ENCODE measurements at places on chromosomes 16 and 17.
A peak's percentile ranks its signal among the peaks of the same experiment; 100 is the strongest.

- no peak for DNase-seq
Measured at GRCh38 chr17:8532021-8532420, 96.3 kb downstream of the NDEL1 start.

- no peak for DNase-seq
Measured at GRCh38 chr17:22512997-22513538, 820.7 kb downstream of the KCNJ18 start.

DNA sequence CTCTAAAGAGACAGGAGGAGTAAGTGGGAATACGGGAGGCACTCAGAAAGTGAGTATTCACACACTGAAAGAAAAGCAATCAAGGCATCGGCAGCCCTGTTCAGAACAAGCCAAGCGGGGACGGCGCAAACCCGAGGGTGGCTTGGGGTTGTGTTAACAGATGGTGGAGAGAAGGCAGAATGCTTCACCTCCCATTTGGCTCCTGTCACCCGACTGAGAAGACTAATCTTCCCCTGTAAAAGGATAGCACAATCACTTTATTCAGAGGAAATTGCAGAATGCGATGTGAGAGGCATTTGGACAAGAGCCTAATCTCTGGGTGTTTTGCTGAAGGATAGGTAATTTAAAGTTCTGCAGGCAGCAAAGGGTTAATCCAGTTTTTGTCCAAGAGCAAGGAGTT lies 119.3 kb upstream of the WSCD1 start:
- DNase-seq: no peak

- no peak for DNase-seq
Measured at GRCh38 chr17:60652454-60653247, 25.0 kb upstream of the BCAS3 start.

- no peak for DNase-seq
Measured at GRCh38 chr17:17179371-17179827, 26.7 kb downstream of the PLD6 start.

DNA sequence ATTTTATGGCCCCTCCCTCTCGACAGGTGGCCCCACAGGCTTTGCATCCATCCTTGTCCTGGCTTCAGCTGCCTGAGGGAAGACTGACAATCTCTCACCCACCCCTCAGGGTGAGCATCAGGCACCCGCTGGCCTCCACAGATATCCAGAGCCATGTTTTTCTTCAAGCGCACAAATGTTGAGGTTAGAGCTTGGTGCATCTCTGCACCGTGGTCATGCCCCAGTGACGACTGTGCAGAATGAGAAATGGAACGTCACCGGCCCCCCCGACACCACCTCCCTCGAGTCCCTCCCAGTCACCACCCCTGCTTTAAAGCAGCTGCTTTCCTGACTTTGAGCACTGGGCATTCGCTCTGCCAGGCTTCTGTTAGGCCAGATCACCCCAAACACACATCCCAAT lies 19.8 kb upstream of the TIMP2 start:
- no peak for DNase-seq

DNA sequence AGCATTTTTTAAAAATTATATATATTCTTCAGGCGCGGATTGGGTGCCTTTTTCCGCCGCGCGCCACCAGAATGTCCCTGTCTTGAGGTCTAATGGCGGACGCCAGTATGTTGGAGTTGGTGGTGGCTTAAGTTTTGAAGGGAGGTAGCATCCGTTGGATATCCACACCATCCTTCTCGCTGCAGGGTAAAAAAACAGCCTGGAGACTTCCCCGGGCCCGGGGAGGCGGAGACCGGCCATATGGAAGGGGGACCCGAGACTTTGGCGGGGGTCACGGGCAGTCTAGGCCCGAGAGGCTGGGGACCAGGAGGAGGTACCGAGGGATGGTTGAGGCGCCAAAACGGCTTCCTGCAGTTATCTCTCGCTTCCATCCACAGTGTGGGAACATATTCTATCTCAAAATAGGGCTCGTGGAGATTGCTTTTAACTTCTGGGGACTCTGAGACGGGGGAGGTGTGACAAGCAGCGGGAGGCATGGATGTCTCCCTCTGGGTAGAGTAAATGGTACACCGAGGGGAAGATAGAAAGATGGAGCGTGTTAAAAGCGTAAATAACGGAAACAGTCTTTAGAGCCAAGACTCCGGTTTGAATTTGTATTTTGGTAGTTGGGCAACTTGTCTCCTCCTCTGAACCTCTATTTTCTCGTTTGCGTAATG lies at the start of gene SF3B3:
SF3B3 (plus strand) TSS at position 74 of the 656 bp plus-strand sequence. CDS start 2,841 bp downstream, outside the sequence.
- DNase-seq: peak; percentile 53

- no peak for DNase-seq
Measured at GRCh38 chr16:50585331-50585776, 37.2 kb downstream of the NKD1 start.

GRCh38 chr16:48462106-48462740 lies 77.0 kb upstream of the SIAH1 start:
- DNase-seq: no peak

- DNase-seq: no peak
Measured at GRCh38 chr16:50520451-50521245, 27.5 kb upstream of the NKD1 start.

DNA sequence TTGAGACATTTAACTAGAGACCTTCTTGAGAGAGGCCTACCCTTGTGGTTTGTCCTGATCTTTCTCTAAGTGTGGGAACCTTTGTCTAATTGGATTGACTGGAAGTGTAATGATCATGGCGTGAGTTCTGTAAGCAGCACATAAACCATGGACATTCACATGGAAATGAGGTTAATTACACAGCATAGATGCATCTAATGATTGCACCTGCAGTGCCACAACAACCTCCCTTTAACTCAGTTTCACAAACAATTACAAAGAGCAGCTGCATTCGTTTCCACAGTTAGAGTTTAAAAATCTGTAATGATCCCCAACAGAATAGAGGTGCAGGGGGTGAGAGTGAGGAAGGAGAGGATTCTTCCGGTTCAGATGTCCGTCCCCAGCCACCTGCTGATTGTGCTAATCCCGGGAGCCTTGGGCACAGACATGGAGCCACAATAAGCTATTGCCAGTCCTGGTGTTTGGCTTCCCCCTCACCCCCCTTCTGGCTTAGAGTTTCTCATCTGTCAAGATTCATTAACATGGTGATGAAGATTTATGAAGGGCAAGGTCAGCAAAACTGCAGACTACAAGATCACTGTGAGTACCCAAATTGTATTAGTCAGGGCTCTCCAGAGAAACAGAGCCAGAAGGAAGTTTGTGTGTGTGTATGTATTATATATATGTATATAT lies 659.2 kb upstream of the SOX9 start:
- no peak for DNase-seq

GRCh38 chr17:4968486-4969046 lies 949 bp upstream of the SPAG7 start:
- no peak for DNase-seq

DNA sequence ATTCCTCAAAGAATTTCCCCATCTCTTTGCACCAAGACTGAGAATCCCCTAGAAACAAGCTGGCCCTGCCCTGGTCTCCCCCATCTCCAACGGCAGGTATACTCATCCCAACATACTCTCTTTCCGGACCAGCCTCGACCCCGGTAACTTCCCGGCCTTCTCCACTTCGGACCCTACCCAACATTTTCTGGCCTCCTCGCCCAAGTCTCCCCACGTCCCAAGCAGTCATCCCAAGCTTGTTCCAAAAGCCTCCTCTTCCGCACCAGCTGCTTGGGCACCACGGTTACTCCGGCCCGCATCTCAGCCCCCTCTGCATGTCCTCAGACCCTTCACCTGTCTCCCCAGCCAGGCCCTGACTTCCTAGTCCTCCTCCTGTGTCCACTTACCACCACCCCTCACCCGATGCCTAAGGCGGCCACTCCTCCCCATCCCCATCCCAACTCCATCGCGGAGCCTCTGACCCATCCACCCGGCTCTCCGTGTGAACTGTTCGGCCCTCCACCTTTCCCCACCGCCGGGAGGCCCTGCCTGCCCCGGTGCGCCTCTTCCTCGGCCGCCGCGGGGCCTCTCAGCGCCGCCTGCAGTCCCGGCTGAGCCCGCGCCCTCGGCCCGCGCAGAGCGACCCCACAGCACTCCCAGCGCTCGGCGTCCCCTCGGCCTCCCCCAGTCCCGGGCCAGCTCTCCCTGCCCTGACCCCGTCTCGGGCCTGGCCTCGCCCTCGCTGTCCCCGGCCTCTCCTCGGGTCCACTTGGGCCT lies 994 bp downstream of the PITPNA start:
- DNase-seq: no peak

GRCh38 chr17:9146064-9146463 lies 124.8 kb downstream of the NTN1 start:
- DNase-seq: no peak

DNA sequence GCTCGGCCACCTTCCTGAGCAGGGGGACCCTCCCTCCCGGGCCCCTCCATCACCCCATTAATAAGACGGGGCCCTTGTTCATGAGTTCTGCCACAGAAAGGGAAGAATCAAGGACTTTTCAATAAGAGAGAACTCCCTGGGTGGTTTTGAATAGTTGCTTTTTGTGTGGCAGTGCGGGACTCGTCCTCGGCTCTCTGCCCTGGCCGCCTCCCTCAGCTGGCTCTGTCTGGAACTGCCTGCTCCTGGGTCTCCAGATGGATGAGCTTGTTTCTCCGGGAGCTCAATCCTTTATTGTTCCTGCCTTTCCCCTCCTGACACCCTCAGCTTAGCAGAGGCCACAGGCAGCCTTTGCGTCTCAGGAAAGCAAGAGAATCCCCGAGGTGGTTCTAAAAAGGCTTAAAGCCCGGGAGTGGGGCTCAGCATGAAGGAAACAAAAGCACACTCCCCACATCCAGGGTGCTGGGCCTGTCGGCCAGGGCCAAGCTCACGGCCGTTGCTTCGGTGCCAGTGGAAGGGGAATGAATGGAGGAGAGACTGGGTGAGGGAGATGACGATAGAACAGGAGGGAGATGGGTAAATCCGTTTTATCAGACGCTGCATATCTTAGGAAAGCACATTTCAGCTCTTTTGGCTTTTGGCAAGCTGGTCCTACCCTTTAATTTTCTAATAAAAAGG lies 60.2 kb downstream of the RAI1 start:
- DNase-seq: no peak

- DNase-seq: no peak
Measured at GRCh38 chr17:8910969-8911604, 43.6 kb upstream of the PIK3R6 start.

DNA sequence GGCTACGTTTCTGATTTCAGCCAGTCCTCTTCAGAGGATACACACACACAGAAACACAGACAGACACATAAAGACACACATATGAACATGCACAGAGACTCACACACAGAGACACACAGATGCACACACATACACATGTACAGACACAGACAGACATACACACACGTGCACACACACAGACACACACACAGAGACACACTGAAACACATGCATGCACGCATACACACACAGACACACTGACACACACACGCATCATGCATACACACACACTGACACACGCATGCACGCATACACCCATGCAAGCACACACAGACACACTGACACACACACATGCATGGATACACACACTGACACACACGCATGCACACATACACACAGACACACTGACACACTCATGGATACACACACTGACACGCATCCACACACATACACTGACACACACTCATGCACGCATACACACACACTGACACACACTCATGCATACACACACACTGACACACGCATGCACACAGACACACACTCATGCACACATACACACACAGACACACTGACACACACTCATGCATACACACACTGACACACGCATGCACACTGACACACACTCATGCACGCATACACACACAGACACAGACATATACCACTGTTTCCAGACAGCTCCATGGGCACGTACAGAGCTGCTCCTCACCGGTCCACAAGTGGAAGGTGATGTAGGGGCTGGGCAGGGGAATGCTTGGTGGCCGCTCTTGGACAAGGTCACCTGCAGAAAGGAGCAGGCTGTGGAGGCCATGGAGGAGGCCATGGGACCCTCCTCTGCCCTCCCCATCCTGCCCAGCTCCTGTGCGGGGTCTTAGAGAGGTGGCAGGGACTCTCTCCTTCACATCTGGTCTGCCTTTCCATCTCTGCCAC lies 30.1 kb upstream of the MFSD6L start:
- no peak for DNase-seq

DNA sequence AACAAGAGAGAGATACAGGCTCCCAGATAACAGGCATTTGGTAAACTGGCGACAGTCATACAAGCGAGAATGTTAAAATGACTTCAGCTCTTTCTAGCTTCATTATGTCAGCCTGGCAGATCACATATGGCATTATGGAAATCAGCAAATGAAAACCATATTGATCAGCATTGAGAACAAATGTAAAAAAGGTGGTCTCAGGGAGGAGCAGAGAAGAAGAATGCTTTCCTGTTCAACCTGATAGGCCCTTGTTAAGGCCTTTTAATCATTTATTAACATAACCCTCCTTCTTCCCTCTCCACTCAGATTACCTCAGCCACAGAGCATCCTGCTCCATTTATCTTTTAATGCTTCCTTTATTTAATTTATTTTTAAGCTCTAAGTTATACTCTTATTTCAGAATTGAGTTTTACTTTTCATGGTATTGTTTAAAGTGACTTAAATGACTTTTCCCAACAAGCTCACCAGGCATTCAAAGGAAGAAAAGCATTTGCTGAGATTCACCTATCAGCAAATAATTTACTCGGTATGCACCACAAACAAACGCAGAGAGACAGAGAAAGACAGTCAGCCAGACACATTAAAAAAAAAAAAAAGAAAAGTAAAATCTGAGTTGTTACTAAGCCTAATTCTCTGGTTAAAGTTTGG lies 243.9 kb upstream of the TBX2 start:
- no peak for DNase-seq

DNA sequence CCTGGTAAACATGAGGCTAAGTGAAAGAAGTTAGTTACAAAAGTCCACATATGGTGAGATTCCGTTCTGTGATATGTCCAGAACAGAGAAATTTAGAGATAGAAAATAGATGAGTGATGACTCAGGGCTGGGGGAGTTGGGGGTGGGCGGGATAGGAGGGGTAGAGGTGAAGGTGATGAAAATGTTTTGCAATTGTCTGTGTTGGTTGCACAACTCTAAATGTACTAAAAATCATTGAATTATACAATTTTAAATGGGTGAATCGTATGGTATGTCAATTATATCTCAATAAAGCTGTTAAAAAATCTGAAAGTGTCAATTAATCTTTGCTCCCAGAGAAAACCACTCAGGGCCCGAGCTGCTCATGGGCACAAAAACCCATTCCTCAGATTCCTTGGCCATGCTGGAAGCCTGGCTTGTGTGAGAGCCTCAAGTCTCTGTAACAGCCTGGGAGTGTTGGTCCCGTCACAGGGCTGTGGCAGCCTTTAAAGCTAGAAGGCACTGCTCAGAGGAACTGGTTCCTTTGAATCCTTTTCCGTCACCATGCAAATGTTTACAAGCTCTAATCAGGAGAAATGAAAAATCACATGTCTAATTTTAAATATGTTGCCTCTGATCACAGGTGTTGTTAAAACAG lies 225.3 kb downstream of the WWOX start:
- DNase-seq: no peak

DNA sequence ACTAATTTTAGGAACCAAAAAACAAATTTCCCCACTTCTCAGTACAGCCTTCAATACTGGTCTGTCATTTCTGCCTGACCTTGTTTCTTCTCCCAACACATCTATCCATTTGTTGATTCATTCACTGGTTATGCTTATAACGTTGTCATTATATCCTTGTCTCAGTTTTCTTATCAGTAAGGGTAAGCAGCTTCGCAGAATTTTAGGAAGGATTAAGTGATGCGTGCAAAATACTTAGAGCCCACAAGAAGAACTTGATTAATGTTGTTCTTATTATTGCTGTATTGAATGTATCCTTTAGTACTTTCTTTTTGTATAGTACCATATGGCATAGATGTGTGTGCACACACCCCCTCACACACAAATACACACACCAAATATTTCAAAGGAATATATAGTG lies 403.5 kb upstream of the HSBP1 start:
- DNase-seq: no peak

Data from NK-92 treated with Interleukin-12 subunit alpha and Interleukin-12 subunit beta, amount 100 ng/mL, for 24 hours (cell line).